Glutamatergic neuron (in vitro differentiated cells): ENCODE measurements at places on chromosomes 4 and X.

DNA sequence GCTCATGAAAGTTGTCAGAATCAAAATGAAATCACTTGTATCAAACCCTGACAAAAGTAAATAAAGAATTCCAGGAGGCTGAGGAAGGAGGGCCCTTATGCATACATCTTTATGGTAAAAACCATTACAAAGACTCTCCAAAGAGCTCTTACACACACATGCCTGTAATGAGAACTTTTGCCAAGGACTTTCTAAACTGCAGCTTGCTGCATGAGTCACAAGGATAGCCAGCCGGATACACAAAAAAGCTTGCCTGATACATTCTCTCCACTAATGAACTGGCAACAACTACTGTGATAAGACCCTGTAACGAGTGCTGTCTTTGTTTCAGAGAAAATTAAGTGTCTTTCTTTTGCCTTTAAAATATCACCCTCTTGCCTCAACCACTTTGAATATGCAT is 618.1 kb downstream of the PPP4R3C start:
- DNase-seq = no peak

DNA sequence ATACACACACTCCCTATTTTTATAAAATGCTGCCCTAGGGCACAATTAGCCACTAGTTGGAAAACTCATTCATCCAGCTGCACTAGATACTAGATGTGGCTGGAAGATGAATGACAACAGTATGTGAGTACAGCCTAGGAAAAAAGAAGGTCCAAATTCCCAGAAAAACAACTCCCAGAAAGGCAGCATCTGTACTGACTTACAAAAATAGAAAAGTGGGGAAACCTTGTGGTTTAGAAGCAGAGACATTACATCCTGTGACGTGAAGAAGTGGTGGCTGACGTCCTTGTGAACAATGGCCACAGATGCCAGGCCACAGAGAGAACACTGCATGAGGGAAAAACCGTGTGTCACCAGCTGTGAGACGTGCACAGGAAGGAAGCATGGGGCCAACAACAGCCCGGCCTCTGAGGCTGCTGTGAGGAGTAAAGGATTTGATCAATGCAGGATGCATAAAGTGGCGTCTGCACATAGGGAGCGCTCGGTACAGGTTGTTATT is 81.2 kb downstream of the SPRY1 start:
- DNase-seq = no peak

GRCh38 chr4:108555701-108556100 is 64.7 kb upstream of the RPL34 start:
- DNase-seq = no peak

- DNase-seq = no peak
Measured at GRCh38 chr4:138277133-138277532, 35.0 kb upstream of the SLC7A11 start.
